Effector CD4-positive, alpha-beta T cell (primary cell): ENCODE measurements at places on chromosomes 6 and 20.

- DNase-seq, result no peak
Measured at GRCh38 chr6:68108233-68108835, 526.7 kb upstream of the ADGRB3 start.

DNA sequence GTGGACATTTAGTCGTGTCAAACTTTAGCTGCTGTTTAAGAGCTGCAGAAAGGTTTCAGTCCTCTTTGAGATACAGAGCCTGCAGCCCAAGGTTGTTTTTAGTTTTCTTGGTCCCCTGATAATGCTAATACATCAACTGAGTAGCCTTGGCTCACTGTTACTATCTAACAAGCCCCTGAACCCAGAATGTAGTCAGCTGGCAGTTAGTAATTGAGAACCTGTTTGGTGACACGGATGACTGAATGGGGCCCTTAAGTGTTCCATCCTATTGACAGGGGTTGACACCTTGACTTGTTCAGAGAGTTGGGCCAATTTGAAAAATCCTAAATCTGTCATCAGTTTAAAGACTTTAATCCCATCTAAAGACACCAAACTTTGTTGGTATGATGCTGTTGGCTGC, 2.8 kb downstream of the RTN4IP1 start:
- DNase-seq, result no peak

- DNase-seq, result no peak
Measured at GRCh38 chr6:161394437-161394836, 120.6 kb upstream of the AGPAT4 start.

DNA sequence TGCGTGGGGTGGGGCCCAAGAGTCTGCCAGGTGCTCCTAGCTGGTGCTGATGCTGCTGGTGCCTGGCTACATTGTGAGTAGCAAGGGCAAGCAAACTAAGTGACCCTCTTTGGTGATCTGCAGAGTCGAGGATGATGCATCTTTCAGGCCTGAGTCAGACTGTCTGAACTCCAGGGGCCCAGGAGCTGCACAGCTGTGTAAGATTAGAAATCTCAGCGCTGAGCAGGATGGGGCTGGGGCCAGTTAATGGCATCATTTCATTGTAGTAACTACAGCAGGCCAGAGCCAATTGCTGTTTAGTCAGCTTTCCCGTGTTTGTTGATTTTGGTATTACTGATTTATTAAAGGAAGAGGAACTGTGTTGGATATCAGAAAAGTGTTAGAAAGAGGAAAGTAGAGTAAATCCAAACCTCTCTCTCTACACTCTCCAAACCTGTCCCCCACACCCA, 365.2 kb downstream of the PAX1 start:
- DNase-seq, result no peak

DNA sequence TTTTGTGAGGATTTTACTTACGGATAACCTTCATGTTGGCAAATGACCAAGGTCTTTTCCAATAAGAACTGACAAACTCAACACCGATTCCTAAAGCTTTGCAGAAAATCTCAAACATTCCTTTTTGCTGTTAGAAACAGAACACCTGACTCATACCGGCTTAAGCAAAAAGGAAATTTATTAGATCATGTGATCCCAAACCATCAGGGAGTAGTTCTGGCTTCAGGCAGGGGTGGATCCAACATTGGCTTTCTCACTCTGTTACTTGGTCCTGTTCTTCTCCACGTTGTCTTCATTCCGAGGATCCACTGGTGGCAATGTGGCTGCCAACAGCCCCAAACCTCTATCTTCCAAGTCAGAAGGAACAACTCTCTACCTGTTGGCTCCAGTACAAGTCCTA, 95.9 kb upstream of the PMEPA1 start:
- no peak for DNase-seq

GRCh38 chr20:49775229-49775693, 37.4 kb upstream of the SLC9A8 start:
- no peak for DNase-seq

- no peak for DNase-seq
Measured at GRCh38 chr20:11906626-11907480, 10.8 kb upstream of the BTBD3 start.

DNA sequence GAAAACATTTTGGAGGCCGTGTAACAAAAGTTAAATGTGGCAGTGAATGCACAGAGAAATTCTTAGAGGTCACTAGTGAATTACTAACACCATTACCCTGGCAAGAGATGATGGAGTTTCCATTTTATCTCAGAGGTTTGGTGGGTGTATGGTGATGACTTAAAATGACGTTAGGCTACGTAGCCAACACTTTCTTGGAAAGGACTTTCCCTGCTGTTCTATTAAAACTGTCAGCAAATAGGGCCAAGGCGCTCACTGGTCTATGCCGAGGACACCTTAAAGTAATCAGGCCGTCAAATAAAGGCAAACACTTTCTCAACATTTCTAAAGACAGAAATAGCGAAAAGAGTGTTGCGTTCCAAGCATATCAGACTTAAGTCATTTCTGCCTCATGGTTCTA, 160.8 kb downstream of the GMPR start:
- no peak for DNase-seq

GRCh38 chr6:21947731-21948386, 349.0 kb downstream of the PRL start:
- no peak for DNase-seq

- DNase-seq, result no peak
Measured at GRCh38 chr6:166058064-166058739, 109.4 kb downstream of the TBXT start.

DNA sequence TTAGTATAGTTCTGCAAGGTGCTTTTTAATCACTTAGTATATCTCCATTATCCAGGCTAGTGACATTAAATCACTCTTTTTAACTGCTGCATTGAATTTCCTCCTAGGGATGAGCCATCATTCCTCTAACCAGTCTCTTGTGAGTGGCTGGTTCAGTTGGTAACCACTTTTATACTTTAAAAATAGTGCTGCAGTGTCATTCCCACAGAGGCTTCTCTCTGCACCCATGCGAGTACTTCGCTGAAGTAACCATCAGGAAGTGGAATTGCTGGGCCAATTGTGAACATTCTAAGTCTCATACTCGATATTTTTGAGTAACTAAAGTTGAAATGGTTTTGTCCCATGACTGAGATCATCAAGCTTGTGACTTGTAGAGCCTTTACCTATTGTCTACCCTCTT, 2.1 kb downstream of the BTN3A2 start:
- no peak for DNase-seq

- DNase-seq, result no peak
Measured at GRCh38 chr6:165090242-165090641, 219.2 kb downstream of the C6orf118 start.

DNA sequence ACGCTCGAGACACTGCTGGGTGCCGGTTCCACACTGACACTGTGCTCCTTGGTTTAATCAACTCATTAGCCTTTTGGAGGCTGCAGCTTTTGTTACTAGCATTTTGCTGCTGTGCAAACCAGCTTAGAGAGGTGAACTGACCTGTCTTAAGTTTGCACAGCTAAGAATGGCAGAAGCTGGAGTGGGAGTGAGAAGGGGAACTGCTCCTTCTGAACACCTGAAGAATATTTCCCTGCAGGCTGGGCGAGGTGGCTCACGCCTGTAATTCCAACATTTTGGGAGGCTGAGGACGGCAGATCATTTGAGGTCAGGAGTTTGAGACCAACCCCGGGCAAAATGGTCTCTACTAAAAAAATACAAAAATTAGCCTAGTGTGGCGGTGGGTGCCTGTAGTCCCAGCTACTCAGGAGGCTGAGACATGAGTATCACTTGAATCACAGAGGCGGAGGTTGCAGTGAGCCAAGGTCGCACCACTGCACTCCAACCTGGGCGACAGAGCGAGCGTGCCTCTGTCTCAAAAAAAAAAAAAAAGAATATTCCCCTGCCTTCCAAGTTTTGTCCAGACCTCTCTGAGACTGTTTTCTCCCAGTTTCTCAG, 5.0 kb downstream of the CEBPB start:
- no peak for DNase-seq

DNA sequence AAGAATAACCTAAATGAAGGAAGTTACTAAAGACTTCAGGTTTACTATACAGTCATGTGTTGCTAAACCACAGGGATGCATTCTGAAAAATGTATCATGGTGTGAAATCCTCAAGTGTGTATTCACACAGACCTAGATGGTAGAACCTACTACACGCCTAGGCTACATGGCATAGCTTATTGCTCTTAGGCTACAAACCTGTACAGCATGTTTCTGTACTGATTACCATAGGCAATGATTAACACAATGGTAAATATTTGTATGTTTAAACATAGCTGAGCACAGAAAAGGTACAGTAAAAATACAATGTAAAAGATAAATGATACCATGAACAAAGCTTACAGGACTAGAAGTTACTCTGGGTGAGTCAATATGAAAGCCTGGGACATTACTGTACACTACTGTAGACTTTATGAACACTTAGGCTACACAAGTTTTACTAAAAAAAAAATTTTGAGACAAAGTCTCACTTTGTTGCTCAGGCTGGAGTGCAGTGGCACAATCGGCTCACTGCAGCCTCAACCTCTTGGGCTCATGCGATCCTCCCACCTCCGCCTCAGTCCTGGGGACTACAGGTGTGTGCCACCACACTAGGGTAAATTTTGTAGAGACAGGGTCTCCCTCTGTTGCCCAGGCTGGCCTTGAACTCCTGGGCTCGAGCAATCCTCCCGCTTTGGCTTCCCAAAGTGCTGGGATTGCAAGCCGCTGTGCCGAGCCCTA, 36.0 kb downstream of the ADNP start:
- no peak for DNase-seq
